NCI-H1417 (cell line): ENCODE measurements at places on chromosomes 7 and 10.

GRCh38 chr7:155466814-155467733, 9.1 kb downstream of the EN2 start:
- peak; percentile 81 for DNase-seq

- no peak for DNase-seq
These were observed 181.6 kb downstream of the PHTF2 start for GRCh38 chr7:77980087-77980713.

- no peak for DNase-seq
These were observed 54.7 kb downstream of the CHRM2 start for GRCh38 chr7:136923111-136923667.

GRCh38 chr7:54292171-54292925, 249.8 kb upstream of the VSTM2A start:
- no peak for DNase-seq

GRCh38 chr10:51314481-51314880, 240.2 kb downstream of the PRKG1 start:
- no peak for DNase-seq

DNA sequence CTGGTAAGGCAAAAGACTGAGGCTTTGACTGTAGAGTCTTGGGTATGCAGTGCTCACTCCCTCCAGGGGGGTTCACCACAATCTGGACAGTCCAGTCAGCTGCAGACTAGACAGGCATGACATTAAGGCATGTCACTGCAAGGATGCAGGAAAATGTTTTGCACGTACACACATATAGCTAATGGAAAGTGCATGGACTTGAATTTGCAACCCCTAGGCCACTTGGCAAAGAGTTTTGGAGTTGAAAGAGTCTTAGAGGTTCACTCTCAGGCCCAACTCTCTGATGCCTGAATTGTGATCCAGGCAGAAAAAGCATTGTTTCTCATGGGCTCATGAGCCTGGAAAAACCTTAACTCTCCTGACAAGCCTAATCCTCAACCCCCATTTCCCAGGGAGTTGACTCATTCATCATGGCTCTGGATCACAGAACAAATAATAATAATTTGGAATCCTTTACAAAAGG, 51.9 kb downstream of the LAMB4 start:
- no peak for DNase-seq

DNA sequence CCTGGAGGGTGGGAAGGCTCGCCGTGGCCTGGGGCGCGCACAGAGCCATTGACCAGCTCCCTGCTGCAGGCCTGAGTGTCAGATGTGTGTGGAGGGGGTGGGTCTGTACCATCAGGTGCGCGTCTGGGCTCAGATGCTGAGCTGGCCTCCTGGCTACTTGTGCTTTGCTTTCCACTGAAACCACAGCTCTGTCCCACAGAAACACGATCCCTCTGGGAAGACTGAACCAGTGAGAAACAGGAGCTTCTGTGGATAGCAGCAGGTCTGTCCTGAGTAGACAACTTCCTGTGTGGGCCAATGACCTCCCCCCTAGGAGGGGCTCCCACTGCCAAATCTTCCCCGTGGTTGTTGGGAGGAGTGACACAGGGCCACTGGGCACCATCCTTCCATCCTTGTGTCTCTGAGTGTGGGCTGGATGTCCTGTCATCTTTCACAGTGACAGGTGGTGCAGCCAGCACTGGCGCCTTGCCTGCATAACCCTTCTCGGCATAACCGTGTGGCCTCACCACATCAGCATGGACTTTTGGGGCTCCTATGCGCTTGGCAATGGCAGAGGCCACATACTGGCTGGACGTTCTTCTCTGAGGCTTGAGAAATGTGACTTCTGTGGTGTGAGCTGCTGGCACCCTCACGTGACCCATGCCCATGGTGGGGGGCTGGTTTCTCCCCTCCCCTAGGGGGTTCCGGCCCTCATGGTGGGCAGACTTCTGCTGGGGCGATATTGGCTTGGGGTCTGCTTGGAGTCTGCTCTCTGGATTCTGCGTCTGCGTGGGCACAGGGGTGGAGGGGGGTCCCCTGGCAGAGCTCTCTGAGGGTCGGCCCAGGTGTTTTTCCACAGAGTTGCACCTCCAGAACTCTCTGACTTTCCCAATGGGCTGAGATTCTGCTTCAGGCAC, 245.5 kb upstream of the GRB10 start:
- no peak for DNase-seq

GRCh38 chr7:143042159-143042789, 9.9 kb upstream of the OR6V1 start:
- no peak for DNase-seq

DNA sequence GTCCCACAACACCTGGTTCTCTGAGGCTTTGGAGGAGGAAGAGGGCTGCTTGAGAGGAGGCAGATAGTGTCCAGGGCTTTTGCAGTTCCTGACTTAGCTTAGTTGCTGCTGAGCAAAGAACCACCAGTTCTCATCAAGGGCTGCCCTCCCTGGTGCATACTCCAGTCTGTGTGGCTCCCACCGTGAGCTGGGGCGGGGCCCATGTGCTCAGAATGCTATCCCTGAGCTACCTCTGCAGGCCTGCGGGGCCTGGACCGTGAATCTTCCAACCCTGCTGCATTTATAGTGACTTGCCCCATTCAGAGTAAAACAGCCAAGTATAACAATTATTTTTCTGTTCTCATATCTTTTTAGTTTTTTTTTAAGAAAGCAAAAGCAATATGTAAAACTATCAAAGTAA, 49.2 kb downstream of the TACR2 start:
- no peak for DNase-seq

- DNase-seq = no peak
These were observed 288.6 kb upstream of the CDC14C start for GRCh38 chr7:48635796-48636195.

- no peak for DNase-seq
These were observed 69.6 kb downstream of the NRG3 start for GRCh38 chr10:81944609-81945008.

DNA sequence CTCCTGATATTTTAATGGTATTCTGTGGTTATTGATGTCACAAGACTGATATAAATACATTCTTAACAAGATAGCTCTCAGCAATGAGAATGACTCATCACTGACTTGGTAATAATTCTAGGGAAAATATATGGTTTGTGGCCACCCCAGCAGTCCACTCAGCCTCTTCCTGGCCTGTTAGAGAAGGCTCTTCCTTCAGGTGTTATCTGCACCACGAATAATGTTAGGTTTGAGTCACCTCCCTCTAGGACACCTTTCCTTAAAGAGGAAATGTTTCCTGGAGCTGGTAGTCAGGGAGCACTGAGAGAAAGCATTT, 163.3 kb downstream of the SVIL start:
- no peak for DNase-seq

- no peak for DNase-seq
These were observed 71.5 kb downstream of the ST7 start for GRCh38 chr7:117024811-117025210.

DNA sequence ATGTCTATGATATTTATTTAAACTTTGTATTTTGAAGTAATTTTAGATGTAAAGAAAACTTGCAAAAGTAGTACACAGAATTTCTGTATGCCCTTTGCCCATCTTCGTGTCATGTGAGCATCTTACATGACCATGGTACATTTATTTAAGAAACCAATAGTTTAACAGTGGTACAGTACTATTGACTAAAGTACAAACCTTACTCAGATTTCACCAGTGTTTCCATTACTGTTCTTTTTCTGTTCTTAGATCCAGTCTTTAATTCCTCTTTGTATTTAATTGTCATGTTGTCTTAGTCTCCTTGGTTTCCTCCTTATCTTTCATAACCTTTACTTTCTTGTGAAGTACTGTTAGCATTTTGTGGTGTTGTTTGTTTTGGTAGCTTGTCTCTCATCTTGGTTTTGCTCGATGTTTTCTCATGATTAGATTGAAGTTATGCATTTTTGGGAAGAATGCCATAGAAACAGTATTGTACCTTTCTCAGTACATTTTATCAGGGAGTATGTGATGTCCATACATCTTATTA, 24.1 kb downstream of the TAX1BP1 start:
- no peak for DNase-seq

- DNase-seq = no peak
These were observed 23.9 kb downstream of the NCAPG2 start for GRCh38 chr7:158680754-158681153.

DNA sequence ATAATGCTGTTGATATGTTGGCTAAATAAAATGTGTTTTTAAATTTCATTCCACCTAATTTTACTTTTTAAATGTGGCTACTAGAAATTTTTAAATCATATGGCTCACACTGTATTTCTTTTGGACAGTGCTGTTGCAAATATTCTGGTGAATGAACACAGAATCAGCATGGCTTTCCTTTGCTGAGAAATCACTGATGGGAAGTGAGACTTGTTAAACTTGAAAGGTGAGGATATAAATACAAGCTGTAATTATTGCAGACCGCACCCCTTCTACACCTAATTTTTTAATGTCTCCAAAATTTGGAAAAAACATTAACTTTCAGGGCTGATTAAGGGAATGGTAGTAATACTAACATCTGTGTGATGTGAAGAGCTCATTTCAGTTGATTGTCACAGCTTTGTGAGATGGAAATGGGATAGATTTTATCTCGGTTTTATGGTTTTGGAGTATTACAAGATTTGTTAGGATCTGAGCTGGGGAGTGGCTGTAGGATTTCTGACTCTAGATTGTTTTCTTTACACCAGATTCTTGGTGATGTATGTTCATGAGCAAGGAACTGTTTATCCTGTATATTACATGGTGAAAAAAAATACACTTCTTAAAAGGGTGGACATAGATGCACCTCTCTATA, 1.3 kb downstream of the MIOS start:
- DNase-seq = peak; percentile 36

GRCh38 chr10:76554478-76554877, 1083.1 kb downstream of the KCNMA1 start:
- no peak for DNase-seq

DNA sequence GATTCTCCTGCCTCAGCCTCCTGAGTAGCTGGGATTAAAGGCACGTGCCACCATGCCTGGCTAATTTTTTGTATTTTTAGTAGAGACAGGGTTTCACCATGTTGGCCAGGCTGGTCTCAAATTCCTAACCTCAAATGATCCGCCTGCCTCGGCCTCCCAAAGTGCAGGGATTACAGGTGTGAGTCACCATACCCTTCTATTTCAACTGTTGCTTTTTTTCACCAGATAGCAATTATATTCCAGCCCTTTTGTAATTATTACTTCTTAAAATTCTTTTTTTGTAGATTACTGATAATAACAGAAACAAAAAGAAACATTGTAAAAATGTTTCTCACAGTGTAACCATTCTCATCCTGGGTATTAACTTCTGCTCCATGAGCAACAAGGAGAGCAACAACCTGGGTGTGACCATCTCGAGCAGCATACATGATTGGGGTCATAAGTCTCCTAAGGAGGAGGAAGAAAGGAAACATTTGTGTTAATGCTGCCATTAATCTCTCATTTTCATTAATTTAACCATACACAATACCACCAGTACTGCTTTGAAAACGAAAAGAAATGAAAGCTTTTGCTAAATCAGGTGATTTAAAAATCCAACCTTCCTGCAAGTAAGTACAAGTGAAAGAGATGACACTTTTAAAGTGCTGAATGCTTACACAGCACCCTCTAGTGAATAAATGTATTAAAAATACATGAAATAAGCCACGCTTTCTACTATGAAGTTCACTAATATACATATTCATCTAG, 41.8 kb downstream of the ASZ1 start:
- DNase-seq = peak; percentile 32

- DNase-seq = no peak
These were observed 21.5 kb downstream of the CTAGE6 start for GRCh38 chr7:143735962-143736361.

DNA sequence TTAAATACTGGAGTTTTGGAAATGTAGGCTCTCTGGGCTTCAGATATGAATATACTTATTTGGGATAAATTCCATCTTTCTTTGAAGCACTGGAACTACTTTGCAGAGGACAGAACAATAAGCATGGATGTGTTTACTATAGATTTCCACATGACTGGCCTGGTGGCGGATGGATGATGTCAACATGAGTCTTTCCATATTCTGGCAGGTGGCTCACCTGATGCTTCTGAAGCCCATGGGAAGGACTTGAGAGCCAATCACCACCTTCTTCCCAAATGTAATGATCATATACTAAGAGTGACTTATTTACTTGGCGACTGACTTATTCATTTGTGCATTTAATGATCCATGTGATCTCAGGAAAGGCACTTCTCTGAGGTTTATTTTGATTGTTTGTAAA, 110.5 kb downstream of the FANK1 start:
- no peak for DNase-seq

GRCh38 chr7:45655539-45655938, 81.4 kb downstream of the ADCY1 start:
- DNase-seq = no peak
